ENCODE measurements at places on chromosomes 2 and 18.

- DNase-seq: no peak
Observed at GRCh38 chr2:191359133-191359532, 113.9 kb downstream of the MYO1B start.

DNA sequence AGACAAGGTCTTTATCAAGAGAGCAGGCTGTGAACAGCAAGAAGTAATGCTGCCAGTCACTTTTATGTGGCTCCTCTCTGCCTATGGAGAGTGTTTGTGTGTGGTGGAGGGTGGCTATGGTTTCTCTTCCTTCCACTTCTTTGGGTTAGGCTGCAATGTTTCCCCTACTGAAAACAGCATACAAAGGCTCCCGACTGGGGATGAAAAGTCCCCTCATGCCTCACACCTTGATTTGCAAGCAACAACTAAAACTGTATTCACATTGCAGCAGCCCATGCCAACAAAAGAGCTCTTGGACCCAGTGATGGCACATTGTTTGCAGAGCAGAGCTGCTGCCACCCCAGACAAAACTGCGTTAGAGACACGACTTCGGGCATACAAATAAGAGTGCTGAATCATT is 301.6 kb downstream of the SLC8A1 start:
- DNase-seq: no peak

DNA sequence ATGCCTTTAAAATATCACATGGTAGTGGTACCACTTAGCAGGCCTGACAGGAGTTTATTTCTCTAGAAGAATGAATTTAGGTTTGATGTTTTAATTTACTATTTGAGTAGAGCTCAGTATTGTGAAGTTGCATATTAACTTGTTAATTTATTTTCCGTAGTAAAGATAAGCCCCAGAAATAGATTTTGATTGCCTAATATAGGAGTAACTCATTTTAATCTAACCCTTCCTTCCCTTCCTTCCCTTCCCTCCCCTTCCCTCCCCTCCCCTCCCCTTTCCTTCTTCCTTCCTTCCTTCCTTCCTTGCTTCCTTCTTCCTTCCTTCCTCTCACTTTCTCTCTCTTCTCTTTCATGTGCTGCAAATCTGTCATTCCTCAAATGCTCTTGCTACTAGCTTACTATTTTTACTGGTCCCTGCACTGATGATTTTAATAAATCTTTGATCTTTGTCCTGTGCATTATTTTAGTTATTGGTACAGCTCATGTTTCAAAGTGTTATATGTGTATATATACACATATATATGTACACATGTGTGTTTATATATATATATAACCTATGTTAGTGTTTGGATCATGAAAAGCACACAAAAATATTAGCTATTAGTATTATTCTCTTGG is 862.6 kb upstream of the CNTNAP5 start:
- no peak for DNase-seq

DNA sequence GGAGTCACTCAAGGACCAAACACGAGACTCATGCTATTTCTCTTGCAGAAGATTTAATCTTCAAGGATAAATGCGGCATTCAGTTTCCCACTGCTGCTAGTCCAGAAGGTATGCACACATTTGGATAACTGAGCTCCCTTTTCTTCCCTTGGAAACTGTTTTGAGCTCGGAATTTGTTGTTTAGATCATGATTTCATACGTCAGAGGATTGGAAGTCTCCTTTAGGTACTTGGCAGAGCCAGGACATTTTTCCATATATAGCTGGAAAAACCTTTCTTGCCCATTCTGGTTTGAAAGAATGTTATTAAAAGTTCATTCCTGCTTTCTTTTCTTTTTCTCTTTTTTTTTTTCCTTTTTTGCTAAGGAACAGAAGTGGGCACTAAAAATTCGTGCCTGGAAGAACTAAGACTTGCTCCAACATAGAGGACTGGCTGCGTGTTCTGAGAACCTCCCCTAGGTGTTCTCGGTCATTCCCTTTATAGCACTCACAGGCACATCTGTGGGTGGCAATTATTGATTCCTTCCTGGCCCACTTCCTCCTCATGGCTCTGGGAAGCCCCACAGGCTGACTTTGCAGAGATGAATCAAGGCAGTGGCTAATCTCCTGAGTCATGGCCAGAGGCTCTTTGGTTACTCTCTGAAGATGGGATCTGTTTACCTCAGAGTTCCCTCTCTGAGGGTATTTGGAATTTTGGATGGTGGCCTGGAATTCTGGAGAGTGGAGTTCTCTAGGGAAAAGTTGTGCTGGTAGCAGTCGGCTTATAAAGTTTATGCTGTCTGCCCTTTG is 104.8 kb downstream of the PLCL1 start:
- no peak for DNase-seq

- no peak for DNase-seq
Observed at GRCh38 chr2:198371329-198371728, 566.9 kb downstream of the PLCL1 start.

GRCh38 chr2:126796931-126797621 is 101.6 kb upstream of the TEX51 start:
- no peak for DNase-seq

DNA sequence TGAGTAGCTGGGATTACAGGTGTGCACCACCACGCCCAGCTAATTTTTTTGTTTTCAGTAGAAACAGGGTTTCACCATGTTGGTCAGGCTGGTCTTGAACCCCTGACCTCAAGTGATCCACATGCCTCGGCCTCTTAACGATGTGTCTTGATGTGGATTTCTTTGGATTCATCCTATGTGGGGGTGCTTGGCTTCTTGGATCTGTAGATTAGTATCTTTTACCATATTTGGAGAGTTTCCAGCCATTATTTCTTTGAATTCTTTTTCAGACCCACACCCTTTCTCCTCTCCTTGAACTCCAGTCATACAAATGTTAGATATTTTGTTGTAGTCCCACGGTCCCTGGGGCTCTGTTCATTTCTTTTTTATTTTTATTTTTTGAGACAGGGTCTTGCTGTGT is 6.8 kb upstream of the TOGARAM2 start:
- no peak for DNase-seq

GRCh38 chr18:24656551-24657443 is 196.4 kb downstream of the HRH4 start:
- DNase-seq: no peak
